ENCODE measurements at places on chromosomes 5 and 9.

DNA sequence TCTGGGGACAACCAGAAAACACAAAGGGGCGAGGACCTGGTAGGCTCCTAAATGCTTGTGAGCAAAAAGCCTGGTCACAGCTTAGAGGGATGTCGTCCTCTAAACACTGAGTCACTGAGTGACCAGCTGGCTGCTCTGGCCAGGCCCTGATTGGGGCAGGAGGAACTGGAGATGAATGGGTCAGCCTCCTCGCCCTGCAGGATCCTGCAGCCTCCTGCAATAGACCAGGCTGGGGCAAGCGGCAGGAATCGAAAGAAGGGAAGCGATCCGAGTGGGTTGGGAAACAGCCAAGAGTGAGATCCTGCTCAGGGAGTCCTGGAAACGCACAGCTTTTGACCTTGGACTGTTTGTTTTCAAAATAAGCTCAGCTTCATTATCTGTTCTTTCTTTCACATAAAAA is 34.1 kb upstream of the MSX2 start:
- peak; percentile 21 for DNase-seq

- DNase-seq, result no peak
These were observed 1366.8 kb downstream of the EFNA5 start for GRCh38 chr5:106303911-106304310.

- DNase-seq, result no peak
These were observed 1905.1 kb downstream of the MAT2B start for GRCh38 chr5:165410476-165410875.

GRCh38 chr5:57267805-57268204 is 93.9 kb downstream of the GPBP1 start:
- no peak for DNase-seq

GRCh38 chr5:63170486-63170885 is 591.9 kb downstream of the LRRC70 start:
- DNase-seq, result no peak

DNA sequence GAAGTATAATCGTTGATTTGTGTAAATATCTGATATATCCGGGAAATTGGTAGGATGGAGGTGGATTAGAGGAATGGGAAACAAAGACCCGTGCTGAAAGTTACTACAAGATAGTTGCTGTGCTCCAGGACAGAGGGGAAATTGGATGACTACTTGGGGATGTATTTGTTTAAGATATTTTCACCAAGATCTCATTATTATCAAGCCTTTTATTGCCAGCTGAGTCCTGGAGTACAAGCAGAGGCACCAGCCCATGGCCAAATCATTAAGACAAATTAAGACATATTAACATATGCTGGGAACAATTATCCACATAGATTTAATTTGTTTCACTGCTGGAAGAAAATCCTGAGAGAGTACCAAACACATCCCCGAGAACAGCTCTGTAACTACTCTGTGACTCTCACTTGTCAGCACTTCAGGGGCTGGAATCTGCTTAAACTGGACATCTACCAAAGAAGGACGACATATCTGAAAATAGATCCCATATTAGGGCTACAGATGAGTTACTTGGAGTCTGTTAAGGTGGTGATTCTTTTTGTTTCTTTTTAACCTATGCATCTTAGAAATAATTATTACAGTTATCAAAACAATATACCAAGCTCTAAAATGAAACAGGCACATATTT is 68.2 kb downstream of the SLC1A1 start:
- DNase-seq, result no peak

- DNase-seq, result no peak
These were observed 1000.0 kb downstream of the PTPRD start for GRCh38 chr9:9612755-9613154.

GRCh38 chr5:76471406-76471805 is 68.3 kb downstream of the IQGAP2 start:
- no peak for DNase-seq

DNA sequence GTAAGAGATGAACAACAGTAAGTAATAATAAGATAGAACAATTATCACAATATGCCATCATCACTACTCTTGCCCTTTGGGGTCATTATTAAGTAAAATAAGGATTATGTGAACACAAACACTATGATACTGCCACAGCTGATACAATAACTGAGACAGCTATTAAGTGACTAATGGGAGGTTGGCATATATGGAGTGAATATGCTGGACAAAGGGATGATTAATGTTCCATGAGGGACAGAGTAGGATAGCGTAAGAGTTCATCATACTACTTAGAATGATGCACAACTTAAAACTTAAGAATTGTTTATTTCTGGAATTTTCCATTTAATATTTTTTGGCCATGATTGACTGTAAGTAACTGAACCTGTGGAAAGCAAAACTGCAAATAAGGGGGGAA is 16.6 kb downstream of the POU5F2 start:
- DNase-seq, result no peak

Measured in A549 (cell line).